Activated T-cell treated with anti-CD3 and anti-CD28 coated beads, Interleukin-2, amount 50 U/mL, for 72 hours (primary cell): ENCODE measurements at places on chromosomes 11 and 22. TPM values are rescaled to one million over a fixed set of nuclear protein-coding genes. Genes with fewer than 3 reads are reported as not detected.

GSTT2B gene
- total RNA-seq, result 0.46 TPM

ZNRF3 gene
- total RNA-seq, result 0.94 TPM

PYGM gene
- 4.0 TPM for total RNA-seq

GPHA2 gene
- 0.58 TPM for total RNA-seq

CDHR5 gene
- not detected for total RNA-seq

SHANK3 gene
- 0.24 TPM for total RNA-seq

TLCD5 gene
- total RNA-seq, result 2.8 TPM

- H3K4me3 ChIP-seq, result no peak overlapping the region
- no peak overlapping the region for H3K27ac ChIP-seq
- no peaks in the 10 kb centered on the region for H3K4me1 ChIP-seq
- no peaks in the 10 kb centered on the region for H3K36me3 ChIP-seq
- peaks cover under 1% of the 10 kb centered on the region for H3K27me3 ChIP-seq
- DNase-seq, result no peak
Observed at GRCh38 chr11:35981581-35981980, 37.7 kb downstream of the LDLRAD3 start.

- H3K27me3 ChIP-seq, result no peaks in the 10 kb centered on the region
- H3K36me3 ChIP-seq, result no peaks in the 10 kb centered on the region
- H3K27ac ChIP-seq, result no peak overlapping the region
- no peak for DNase-seq
- no peaks in the 10 kb centered on the region for H3K4me1 ChIP-seq
- H3K4me3 ChIP-seq, result no peak overlapping the region
Observed at GRCh38 chr11:99693941-99694492, 673.3 kb downstream of the CNTN5 start.

DNA sequence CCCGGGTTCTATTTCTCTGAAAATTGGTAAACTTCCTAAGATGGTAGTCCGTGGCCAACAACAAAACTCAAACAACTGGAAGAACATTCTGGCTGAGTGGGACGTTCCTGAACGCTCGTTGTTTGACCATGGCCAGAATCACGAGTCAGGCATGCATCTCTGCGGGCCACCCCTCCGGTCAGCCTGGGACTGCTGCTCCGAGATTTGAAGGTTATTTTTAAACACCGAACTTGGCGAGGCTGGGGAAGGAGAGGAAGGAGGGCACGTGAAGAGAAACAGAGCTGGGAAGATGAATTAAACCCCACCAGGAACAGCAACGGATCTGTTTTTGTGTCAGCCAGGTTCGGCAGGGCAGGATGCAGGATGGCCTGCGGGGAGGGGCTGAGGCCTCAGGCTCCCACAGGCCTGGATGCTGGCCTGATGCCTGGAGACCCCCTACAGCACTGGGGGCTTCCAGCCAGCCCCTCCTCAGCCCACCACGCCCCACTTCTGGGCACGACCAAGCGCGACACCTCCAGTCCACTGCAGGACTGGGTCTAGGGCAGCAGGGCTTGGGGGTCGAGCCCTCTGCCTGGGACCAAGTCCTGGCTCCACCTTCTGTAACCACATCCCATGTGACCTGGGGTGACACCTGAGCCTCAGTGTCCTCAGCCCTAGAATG lies 5.1 kb downstream of the SHISAL1 start:
- no peak for DNase-seq
- H3K27ac ChIP-seq, result no peak overlapping the region
- no peaks in the 10 kb centered on the region for H3K4me1 ChIP-seq
- no peaks in the 10 kb centered on the region for H3K36me3 ChIP-seq
- H3K4me3 ChIP-seq, result no peak overlapping the region
- no peaks in the 10 kb centered on the region for H3K27me3 ChIP-seq

DNA sequence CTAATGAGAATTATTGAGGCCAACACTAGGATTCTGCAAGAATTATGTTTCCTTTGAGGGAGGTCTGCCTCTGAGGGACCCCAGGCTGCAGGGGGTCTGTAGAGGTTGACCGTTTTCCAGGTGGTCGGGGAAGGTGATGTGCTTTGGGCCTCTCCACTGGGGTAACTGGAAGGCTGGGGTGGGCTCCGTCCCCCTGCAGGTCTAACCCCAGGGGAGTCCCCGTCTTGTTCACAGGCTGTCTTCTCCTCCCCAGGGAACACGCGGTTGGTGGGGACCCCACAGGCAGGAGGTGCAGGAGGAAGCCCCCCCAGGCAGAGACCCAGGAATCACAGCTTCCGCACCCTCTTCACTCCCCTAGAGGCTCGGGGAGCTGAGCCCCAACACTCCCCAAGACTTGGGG lies 726.4 kb downstream of the BRD1 start:
- no peaks in the 10 kb centered on the region for H3K36me3 ChIP-seq
- no peaks in the 10 kb centered on the region for H3K4me1 ChIP-seq
- peaks cover 5% of the 10 kb centered on the region for H3K27me3 ChIP-seq
- H3K4me3 ChIP-seq, result no peak overlapping the region
- no peak for DNase-seq

DNA sequence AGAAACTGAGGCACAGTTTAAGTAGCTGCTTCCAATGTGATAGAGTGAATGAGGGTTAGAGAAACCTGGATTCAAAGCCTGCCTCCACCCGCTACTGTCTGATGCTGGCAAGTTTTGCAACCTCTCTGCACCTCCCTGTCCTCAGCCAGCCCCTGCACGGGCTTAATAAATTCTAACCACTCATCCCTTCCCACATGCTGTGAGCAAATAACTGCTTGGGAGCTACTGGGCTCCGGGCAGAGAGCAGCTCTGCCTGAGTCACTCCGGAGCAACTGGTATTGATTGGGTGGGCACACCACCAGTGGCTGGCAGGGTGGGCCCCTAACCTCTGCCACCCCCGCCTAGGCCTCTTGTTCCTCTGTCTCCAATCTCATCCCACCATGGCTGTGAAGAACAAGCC lies 104.3 kb upstream of the SYT13 start:
- DNase-seq, result no peak
- H3K27me3 ChIP-seq, result peaks cover 17% of the 10 kb centered on the region
- no peaks in the 10 kb centered on the region for H3K4me1 ChIP-seq
- H3K4me3 ChIP-seq, result no peak overlapping the region

GRCh38 chr11:61089806-61090491 lies 12.3 kb upstream of the CD5 start:
- H3K36me3 ChIP-seq, result peaks cover 13% of the 10 kb centered on the region
- H3K27ac ChIP-seq, result peak overlapping the region; percentile 57
- peak overlapping the region; percentile 93 for H3K4me3 ChIP-seq
- H3K4me1 ChIP-seq, result peaks cover 73% of the 10 kb centered on the region
- DNase-seq, result no peak
- H3K27me3 ChIP-seq, result no peaks in the 10 kb centered on the region

DNA sequence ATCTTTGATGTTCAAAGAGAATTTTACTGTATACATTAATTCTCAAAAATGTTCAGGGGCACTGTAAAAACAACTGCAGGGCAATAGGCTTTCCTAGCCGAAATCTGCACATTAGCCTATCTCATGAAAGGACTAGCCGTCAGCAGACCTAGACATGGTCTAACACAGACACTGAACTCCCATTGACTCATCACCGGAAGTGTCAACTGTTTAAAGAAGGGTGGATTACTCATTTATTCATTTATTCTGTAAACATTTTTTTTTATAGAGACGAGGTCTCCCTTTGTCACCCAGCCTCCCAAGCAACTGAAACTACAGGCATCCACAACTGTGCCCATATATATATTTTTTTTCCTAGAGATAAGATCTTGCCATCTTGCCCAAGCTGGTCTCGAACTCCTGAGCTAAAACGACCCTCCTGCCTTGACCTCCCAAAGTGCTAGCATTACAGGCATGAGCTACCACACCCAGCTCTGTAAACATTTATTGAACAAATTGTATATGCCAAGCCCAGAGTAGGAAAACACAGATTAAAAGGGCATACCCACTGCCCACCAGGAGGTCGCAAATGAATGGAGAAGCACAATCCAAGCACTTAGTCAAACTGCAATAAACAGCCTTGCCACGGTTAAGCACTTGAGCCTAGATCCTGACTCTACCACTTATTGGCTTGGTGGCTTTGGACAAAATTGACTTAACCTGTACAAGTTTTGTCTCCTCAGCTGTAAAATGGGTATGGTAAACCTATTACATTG lies 26.6 kb downstream of the RAB30 start:
- H3K4me3 ChIP-seq, result no peak overlapping the region
- peaks cover 3% of the 10 kb centered on the region for H3K36me3 ChIP-seq
- peak overlapping the region; percentile 72 for H3K27ac ChIP-seq
- peaks cover 30% of the 10 kb centered on the region for H3K4me1 ChIP-seq

DNA sequence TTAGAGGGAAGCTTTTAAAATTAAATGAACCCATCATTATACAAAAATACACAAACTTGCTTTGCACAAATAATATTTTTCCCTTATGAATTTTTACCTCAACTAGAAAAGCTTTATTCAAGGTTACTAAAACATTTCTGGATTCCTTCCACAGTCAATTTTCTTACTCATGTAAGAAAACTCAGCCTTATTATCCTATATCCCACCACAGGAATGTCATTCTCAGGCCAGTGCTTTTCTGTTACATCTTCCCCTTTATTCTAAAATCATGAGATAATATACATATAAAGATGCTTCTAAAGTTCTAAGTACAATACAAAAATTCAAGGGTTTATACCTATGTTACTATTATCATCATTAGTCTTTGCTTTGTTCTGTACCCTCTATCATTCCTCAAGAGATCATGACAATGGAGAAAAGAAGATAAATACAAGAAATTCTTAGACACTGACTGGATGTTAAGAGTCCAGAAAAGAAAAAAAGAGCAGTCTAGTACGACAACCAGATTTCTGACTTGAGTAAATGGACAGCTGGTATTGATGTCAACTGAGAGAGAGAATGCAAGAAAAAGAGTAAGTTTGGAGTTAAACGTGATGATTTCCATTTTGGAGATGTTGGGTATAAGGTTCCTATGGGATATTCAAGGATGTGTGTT lies 60.3 kb downstream of the MTMR2 start:
- peaks cover 3% of the 10 kb centered on the region for H3K36me3 ChIP-seq
- peaks cover 8% of the 10 kb centered on the region for H3K4me1 ChIP-seq
- DNase-seq, result no peak
- no peaks in the 10 kb centered on the region for H3K27me3 ChIP-seq
- H3K4me3 ChIP-seq, result no peak overlapping the region
- no peak overlapping the region for H3K27ac ChIP-seq

DNA sequence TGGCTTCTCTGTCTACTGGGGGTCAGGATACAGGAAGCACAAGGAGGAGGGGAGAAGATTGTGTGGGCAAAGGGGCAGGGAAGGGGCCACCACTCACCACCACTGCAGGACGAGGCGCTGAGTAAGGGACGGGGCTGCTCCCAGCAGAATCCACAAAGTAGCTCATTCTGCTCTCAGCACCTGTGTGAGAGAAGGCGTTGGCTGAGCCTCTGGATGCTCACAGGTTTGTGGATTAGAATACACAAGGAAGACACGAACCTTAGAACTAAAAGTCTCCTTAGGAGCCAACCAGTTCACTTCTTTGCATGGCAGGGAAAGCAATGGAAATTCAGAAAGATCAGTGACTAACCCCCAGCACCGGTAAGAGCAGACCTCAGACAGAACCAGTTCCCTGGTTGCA lies 14.4 kb downstream of the ETS1 start:
- no peak overlapping the region for H3K27ac ChIP-seq
- no peak for DNase-seq
- H3K27me3 ChIP-seq, result peaks cover 4% of the 10 kb centered on the region
- H3K4me3 ChIP-seq, result no peak overlapping the region
- H3K4me1 ChIP-seq, result peaks cover 60% of the 10 kb centered on the region
- no peaks in the 10 kb centered on the region for H3K36me3 ChIP-seq

GRCh38 chr11:8368194-8368593 lies 104.5 kb upstream of the LMO1 start:
- H3K27ac ChIP-seq, result no peak overlapping the region
- H3K27me3 ChIP-seq, result no peaks in the 10 kb centered on the region
- no peak for DNase-seq
- H3K36me3 ChIP-seq, result no peaks in the 10 kb centered on the region

DNA sequence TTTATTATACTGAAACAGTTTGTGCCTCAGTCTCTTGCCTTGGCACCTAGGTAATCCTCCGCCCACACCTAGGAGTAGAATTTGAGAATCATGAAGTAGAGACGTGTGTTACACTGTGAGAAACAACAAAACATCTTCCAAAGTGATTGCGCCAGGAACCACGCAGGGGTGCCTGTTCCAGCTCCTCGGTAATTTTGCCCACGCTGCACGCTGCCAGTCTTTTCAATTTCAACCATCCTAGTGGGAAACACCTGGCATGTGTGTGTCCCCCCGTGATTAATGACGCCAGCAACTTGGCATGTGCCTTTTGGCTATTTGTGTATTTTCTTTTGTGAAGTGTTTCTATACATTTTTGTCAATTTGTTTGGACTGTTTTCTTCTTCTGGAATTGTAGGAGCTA lies 919.1 kb downstream of the BRD1 start:
- DNase-seq, result no peak
- no peak overlapping the region for H3K27ac ChIP-seq
- peaks cover 44% of the 10 kb centered on the region for H3K27me3 ChIP-seq
- H3K4me1 ChIP-seq, result peaks cover 7% of the 10 kb centered on the region

DNA sequence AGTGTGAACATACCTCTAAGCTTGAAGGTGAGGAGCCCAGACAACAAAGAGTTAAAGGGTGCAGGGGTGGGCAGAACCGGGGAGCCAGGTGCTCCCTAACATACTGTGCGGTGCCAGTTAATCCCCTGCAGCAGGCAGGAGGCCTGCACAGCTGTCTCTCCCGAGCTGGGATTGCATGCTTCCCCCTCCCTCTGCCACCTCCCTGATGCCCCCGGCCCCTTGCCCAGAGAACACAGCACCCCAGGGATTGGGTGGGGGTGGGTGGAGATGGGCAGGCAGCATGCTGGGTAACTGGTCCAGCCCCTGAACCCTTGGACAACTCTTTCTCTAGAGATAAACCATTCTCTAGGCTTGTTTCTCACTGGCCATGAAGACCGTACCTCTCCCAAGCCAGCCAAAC lies 67.7 kb upstream of the MYOD1 start:
- H3K27me3 ChIP-seq, result peaks cover 37% of the 10 kb centered on the region
- H3K4me3 ChIP-seq, result no peak overlapping the region
- H3K4me1 ChIP-seq, result no peaks in the 10 kb centered on the region

- no peak for DNase-seq
- no peaks in the 10 kb centered on the region for H3K27me3 ChIP-seq
- H3K27ac ChIP-seq, result no peak overlapping the region
- no peaks in the 10 kb centered on the region for H3K36me3 ChIP-seq
- no peaks in the 10 kb centered on the region for H3K4me1 ChIP-seq
Observed at GRCh38 chr11:79098146-79098545, 342.7 kb downstream of the TENM4 start.

- H3K27ac ChIP-seq, result no peak overlapping the region
- H3K36me3 ChIP-seq, result peaks cover 6% of the 10 kb centered on the region
- no peak overlapping the region for H3K4me3 ChIP-seq
Observed at GRCh38 chr11:57490456-57491248, 24.9 kb downstream of the SLC43A1 start.
